Stimulated activated CD8-positive, alpha-beta memory T cell treated with anti-CD3 and anti-CD28 coated beads, Interleukin-15, amount 100 ng/mL, for 1 hour (primary cell): ENCODE measurements at places on chromosomes 11 and 22.
A peak's percentile ranks its signal among the peaks of the same experiment; 100 is the strongest.

GRCh38 chr11:47004595-47005033 lies 68.1 kb downstream of the CSTPP1 start:
- DNase-seq: no peak

DNA sequence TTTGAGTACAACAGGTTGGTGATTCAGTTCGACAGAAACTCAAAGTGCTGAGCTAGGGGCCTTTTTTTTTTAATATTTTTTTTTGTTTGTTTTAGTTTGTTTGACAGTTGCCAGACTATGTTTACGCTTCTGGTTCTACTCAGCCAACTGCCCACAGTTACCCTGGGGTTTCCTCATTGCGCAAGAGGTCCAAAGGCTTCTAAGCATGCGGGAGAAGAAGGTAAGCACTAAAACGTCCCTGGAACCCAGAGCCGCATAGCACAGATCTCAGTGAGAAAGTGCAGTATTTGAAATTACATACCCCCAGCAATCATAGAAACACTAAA lies 649 bp downstream of the PRRG4 start:
- DNase-seq: no peak

DNA sequence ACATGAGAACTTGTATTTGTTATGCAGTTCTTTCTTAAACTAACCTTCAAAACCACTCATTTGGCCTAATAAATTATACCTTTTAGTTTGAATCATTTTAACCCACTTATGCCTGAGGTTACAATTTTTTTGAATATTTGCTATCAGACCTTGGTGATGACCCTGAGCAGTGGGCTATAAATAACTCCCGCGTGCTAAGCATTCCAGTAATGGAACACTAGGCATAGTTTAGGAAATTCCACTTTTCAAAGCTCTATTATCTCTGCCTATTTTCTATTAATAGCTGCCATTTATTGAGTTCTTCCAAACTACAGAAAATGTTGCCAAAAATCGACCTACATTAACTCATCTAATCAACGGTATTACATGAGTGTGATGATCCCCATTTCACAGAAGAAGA lies 993.4 kb upstream of the FAT3 start:
- no peak for DNase-seq

DNA sequence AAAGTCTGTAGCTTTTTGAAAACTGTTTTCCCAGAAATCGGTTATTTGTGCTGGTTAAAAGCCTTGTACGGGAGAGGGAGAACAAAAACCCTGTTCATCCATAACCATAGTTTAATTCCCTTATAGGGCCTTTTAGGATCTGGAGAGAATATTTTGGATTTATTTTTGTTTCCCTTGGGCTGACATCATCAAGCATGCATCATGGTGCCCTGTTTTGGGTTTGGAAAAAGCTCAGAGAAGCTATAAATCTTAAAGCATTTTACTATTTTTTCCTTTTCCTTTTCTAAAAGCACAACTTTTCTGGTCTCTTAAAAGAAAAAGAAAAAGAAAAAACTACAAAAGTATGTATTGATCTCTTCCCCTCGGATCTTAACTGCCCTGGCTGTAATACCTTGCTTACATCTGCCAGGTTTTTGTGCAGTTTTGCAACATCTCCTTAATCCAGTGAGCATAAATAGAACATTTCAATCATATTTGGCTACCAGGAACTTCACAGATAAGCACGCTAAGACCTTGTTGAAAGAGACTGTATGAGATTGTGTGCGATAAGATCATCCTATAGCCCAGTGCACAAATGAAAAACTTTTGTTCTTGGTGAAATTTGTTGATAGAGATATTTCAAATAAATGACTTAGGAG lies 88.0 kb downstream of the ZBTB16 start:
- no peak for DNase-seq

DNA sequence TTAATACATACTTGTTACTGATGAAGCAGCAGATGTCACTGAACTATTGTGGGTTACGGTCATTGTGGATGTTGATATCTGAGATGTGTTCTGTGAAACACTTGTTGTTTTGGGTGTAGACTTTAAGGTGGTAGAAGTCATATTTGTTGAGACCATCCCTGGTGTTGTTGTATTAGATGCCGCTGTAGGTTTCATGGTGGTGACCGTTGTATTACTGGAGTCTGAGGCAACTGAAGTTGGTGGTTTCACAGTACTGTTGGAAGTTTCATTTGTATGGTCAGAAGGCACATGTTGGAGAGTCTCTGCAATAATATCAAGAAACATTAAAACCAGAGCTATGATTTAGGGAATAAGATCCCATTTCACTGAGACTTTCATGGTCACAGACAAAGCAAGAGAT lies 50.7 kb downstream of the TMEM123 start:
- DNase-seq: no peak

DNA sequence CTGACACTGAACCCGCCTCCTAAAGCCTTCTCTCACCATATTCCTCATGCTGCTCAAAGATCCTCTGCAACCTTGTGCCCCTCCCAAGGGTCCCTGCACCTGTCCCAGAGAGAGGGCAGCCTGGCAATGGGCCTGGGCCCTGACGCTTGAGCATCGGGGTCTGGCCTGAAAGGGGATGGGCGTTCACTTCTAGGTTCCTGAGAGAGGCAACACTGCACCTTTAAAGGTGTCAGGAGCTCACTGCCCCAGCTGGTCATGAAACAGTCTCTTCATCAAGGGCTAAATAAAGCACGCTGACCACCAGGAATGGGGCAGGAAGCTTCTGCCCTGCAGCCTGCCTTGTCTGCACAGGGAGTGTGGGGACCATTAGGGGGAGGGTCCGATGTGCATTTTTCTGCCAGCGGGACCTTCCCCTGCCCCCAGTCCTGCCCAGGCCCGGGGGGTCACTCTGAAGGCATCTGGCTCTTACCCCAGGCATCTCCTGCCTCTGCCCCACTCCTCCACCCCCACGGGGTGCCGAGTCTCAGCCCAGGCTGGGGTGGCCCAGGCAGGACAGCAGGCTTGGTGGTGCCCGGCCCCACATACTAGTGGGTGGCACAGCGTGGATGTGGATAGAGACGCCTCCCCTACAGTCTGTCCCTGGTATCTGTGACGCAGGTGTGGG lies 3.5 kb downstream of the C11orf21 start:
- no peak for DNase-seq

DNA sequence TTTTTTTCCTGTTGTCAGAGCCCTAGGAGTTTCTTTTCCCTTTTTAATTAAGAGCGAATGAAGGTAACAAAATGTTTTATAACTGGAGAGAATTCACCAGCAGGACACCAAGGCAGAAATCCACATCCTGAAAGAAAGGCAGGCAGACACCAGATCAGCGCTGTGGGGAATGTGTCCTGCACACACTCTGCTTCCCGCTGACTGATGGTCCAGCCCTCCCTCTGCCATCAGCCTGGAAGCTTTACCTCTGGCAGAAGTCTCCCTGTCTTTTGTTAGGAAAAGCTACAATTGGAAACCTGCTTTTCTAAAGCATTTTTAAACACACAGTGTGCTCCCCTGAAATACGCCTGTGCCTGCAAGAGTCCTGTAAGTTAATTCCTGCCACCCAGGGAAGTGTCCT lies 638.5 kb downstream of the NTM start:
- no peak for DNase-seq

DNA sequence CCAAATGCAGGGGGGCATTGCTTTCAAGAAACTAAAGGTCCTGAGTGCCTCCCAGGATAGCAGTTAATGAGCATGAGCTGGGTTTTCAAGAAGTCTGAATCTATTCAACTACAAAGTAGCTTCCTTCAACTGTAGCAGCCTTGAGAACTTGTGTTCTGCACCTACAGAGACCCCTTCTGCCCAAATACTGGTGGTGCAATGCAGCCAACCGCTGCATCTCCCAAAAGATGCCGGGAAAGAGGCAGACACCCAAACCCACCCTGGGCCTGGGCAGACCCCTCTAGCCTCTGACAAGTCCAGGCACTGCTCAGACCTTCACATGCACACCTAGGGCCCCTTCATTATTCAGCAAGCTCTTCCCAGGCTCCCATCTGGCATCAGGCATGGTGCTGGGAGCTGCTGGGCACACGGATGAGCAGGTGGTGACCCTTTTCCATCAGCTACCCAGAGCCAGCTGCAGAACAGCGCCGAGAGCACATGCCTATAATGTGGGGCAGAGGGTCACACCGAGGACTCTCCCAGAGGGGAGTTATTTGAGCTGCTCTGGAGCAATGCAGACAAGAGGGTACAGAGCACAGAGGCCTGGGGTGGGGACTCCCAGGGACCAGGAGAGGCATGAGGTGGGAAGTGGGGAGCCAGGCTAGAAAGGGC lies 44.9 kb upstream of the ETS1 start:
- DNase-seq: no peak

DNA sequence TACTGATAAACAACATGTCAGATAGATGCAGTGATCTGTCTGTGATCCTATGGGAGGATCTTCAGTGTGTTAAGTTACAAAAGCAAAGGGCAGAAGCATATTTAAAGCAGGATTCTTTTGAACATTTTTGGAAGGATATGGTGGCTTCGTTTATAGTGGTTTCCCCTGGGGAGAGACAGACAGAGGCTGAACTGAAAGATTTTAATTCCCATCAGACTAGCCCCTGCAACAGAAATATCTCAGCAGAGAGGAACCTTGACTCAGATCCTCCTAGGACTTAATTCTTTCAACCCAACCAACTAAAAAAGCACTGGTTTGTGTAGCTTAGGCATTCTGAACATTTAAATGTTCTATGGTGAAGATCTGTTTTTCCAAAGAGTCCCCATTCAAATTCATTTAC lies 5.7 kb downstream of the CLTCL1 start:
- no peak for DNase-seq

DNA sequence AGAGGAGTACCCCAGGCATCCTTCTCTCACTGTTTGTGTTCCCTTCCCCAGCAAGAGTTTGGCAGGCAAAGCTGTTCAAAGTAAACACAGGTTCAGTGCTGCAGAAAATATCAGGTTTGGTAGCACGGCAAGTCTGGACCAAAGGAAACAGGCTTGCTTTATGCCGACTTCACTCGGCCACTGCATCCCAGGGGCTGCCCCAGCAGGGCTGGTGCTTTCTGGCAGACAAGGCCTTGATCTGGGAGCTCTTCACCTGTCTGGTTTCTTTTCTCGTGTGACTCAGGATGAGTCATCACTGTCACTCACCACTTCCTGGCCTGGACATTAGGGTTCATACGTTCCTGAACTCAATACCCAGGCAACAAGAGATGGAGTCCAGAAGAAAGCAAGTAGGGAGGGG lies 52.6 kb upstream of the NAV2 start:
- DNase-seq: no peak

- DNase-seq: no peak
Measured at GRCh38 chr22:45952151-45952550, 24.8 kb downstream of the WNT7B start.

- no peak for DNase-seq
Measured at GRCh38 chr11:1706634-1707400, 9.8 kb downstream of the KRTAP5-6 start.

GRCh38 chr11:9231848-9232177 lies 33.3 kb downstream of the DENND5A start:
- DNase-seq: no peak

- no peak for DNase-seq
Measured at GRCh38 chr11:46361283-46362155, 14.3 kb downstream of the DGKZ start.

DNA sequence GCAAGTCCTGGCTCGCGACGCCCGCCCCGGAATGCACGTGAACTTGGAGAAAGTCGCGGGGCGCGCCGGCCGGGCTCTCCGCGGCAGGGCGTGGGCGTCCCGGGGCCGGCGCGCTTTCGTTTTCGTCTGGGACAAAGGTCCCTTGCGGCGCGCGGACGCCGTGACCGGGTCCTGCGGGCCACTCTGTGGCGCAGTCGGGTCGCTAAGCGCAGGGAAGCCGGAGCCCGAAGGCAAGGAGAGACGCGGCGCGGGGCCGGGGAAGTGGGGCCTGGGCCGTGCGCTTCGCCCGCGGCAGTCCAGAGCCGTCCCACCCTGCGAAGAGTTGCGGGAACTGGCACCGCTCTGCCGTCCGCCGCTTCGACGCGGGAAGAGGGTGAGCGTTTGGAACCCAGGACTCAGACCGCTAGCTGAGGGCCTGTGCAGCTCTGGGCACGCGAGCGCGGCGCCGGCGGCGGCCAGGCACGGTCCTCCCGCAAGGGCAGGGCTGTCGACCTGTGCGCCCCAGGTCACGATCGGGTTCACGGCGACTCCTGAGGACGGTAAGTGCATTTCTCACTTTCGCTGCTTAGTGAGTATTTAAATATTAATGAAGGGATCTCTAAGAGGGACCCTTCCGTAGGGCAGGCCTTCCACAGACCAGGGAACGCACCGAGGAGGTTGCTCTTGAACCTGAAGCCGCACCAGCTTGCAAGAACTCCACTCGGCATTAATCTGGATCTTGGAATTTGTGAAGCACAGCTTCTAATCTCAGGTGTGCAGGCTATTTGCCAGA lies 78.0 kb upstream of the PPARA start:
- no peak for DNase-seq

GRCh38 chr22:38569972-38570778 lies at the start of gene DMC1:
Gene DMC1 (minus strand): TSS chr22:38570183. CDS start chr22:38568256, 1,927 bp downstream.
- peak; percentile 97 for DNase-seq

- peak; percentile 14 for DNase-seq
Measured at GRCh38 chr11:111429066-111429506, 50.0 kb upstream of the POU2AF1 start.

- DNase-seq: no peak
Measured at GRCh38 chr11:19101796-19102520, 15.0 kb upstream of the ZDHHC13 start.

GRCh38 chr22:49021926-49022815 lies 805.5 kb downstream of the BRD1 start:
- no peak for DNase-seq

DNA sequence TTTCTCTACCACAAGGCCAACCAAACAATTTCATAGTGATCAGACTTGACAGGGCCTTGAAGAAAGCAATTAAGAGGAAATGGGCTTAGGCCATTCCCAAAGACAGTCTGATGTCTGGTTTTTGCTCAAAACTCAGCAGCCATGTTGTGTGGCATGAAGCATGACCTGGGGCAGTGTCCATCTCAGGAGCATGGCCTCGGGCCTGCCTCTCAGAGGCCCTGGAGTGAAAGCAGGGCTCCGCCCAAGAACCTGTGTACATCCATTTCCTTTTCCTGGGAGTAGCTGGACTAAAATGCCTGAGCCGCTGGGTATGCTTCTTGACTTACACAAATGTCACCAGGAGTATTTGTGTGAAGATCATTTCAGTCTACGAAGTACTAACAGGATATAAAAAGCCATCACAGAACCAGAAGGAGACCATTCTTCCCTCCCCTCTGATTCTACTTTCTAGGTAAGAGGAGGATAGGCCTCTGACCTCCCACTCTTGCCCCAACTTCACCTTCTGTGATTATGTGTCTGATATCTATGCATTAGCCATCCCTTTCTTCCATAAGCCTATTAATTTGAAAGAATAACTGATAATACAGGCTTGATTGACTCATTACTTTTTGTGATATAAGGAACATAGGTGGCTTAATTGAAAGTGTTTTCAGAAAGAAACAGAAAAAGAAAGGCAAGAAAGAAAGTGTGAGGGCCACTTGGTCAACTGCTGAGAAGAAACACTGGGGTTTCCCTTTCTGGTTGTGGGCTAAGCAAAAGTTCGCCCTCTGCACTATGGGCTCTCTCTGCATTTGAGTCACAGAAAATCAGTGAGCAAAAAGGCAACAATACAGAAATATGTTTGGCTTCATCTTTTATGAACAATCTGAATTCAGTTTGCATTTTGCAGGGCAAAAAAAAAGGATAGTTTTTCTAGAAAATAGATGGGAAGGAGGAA lies 188.6 kb upstream of the MTMR2 start:
- no peak for DNase-seq

- DNase-seq: no peak
Measured at GRCh38 chr11:10676919-10677318, 16.6 kb downstream of the IRAG1 start.

GRCh38 chr22:41240377-41241132 lies at the start of gene CHADL:
Gene CHADL (minus strand): TSS chr22:41240931. CDS start chr22:41240881, 50 bp downstream.
- DNase-seq: no peak

- DNase-seq: no peak
Measured at GRCh38 chr22:46595545-46595944, 24.6 kb upstream of the GRAMD4 start.

GRCh38 chr11:80462211-80462610 lies 1021.4 kb upstream of the TENM4 start:
- DNase-seq: no peak
